ENCODE measurements at places on chromosomes 16 and 17.

GRCh38 chr16:28531777-28532744 is 6.7 kb downstream of the NUPR1 start:
- ATAC-seq, result peak; percentile 66

- no peak for ATAC-seq
Observed at GRCh38 chr17:35372846-35373533, 431 bp downstream of the SLFN11 start.

GRCh38 chr17:58318627-58319172 is 9.9 kb downstream of the TSPOAP1 start:
- ATAC-seq, result no peak

- no peak for ATAC-seq
Observed at GRCh38 chr17:7064261-7064660, 15.8 kb downstream of the CLEC10A start.

DNA sequence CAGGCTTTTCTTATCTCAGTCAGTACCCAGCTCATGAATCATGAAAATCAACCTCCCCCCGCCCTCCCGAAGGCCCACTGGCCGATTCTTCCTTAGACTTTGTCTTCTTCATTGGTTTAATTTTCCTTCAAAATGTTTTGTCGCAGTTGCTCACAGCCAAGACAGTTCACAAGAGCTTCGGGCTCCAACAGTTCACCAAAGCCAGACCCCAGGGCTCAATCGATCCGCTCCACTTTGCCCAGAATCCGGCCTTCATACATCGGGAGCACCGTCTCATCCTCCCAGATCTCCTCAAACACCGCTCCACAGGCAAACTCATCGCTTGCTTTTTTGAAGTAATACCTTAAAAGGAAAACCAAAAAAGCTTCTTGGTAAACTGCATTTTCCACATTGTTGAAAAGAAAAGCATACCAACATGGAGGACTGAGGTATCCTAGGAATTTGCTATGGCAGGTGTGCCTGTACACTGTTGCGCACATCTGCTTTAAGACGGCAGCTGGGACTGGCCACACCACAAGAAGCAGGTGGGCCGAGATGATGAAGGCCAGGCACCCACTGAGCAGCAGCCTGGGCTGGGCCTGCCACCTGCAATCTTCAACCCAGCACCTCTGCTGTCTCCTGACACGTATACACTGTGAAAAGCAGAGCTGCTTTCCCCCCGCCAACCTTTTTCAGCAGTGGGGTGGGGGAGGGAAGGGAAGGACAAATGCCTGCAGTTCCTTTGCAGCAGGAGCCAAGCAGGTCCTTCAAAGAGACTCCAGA is 31.5 kb downstream of the AXIN2 start:
- ATAC-seq, result no peak

GRCh38 chr16:23950291-23950894 is 114.6 kb downstream of the PRKCB start:
- ATAC-seq, result no peak

GRCh38 chr17:74898376-74898946 is 5.0 kb upstream of the FADS6 start:
- ATAC-seq, result no peak

GRCh38 chr16:47374629-47375028 is 86.2 kb downstream of the ITFG1 start:
- ATAC-seq, result no peak

- peak; percentile 54 for ATAC-seq
Observed at GRCh38 chr16:30585022-30585399, 486 bp downstream of the ZNF785 start.

DNA sequence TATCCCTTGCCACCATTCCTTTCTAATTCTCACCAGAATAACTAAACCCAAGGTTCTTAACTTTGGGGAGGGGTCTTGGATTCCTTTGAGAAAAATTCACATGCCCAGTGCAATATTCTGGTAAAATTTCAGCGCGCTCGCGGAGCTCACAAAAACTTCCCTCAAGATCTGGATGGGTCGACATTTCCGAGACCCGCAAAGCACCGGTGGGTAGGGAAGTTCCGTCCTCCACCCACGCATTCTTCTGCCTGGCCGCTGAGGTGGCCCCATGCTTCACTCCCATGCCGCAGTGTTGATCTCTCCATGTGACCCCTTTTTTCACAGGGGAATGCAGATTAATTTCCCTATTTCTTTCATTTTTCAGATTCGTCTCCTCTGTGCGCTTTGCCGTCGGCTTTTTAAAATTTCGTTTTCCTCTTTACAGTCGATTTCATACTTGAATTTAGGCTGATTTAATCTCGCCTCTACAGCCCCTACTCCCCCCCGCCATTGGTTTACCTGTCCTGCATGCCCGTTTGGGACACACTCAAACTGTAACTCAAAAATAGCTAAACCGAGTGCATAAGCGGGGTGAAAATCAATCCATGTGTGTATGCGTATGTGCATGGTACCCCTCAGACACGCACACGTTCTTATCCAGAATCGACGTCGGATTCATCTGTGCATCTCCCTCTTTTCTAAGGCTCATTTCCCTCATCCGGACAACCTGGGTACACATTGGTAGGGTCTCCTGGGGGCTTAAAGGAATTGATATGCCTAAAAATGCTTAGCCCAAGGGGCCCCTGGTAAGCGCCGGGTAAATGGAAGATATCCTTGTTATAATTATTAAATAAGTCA is 1.4 kb upstream of the SP6 start:
- ATAC-seq, result no peak

DNA sequence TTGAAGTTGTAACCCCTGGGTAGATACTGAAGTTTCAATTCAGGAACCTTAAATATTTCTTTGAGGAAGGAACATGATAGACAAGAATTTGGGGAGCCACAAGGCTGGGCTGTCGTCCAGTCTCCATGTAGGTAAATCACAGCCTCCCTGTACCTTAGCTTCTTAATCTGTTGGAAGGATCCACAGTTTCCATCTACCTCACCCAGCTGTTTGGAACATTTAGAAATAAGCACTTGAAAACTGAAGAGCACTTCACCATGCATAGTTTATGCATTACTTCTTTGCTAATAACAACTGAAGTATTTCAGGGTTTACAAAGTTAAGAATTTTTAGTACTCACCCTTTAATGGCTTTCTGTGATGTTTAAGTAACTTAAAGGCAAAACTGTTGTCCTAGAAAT is 17.2 kb downstream of the TXNDC11 start:
- no peak for ATAC-seq

- no peak for ATAC-seq
Observed at GRCh38 chr16:2236337-2237101, at the start of gene DNASE1L2. Gene DNASE1L2 (plus strand): TSS chr16:2236444. CDS start chr16:2236817, 373 bp downstream.

DNA sequence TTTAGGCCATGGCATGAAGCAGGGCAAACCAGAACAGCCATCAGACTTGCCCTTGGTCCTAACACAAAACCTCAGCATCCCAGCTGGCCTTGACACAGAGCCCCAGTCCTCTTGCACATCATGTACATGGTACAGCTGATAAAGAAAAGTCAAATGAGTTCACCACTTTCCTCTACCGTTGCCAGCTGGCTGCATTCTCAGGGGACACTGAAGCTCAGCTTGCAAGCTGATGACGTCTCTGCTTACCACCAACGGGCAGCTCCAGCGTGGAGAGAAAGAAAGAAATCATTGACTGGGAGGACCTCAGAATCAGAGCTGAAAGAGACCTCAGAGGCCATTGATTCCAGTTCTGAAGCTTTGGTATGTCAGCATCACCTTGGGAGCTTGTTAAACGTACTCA is 80.7 kb upstream of the CES5A start:
- peak; percentile 25 for ATAC-seq

GRCh38 chr17:41308251-41308917 is 725 bp downstream of the KRTAP16-1 start:
- ATAC-seq, result peak; percentile 96

- ATAC-seq, result no peak
Observed at GRCh38 chr16:57316390-57317017, 32.0 kb upstream of the PLLP start.

Data from stimulated activated memory B cell treated with anti-CD40 and anti-IgM and Interleukin-4, amounts not matched to agents 10 μg/mL and 1 μg/mL and 100 μg/mL, for 72 hours (primary cell).